Germinal center (tissue), 1 donor: ENCODE measurements at places on chromosomes 6 and 20.

DNA sequence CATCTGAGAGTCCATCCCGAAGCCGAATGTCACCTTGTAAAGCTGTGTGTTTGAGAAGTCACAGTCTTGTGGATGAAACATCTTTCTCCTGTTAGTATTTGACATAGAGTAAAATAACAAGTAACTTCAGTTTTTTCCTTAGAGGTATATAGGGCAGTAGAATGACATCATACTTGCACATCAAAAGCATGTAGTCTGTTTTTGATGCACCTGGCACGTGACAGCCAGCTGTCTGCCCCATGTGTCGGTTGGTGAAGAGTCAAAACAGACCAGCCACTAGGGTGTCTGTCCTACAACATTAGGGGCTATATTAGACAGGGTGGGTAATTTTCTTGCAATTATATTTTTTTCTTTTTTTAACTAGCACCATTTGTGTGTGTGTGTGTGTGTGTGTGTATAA lies 70.2 kb downstream of the SNX9 start:
- no peak for DNase-seq

DNA sequence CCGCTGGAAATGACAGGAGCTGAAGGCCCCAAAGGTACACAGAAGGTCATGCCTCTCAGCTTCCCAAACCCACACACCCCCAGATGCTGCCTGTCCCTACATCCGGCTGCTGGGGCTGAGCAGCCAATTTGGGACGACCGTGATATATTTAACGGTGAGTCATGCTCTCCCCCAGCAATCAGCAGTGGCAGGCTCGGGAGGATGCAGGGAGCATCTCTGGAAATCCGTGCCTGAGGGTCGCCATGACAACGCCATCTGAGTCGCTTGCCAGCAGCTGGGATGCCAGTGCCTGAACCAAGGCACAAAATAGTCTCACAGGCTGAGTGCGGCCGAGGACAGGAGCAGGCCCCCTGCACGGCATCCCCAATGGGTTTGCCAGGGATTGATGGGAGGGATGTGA lies 57.9 kb downstream of the KCNB1 start:
- DNase-seq = no peak

- no peak for DNase-seq
These were observed 115.1 kb downstream of the QKI start for GRCh38 chr6:163529605-163530004.

- no peak for DNase-seq
These were observed 560.5 kb downstream of the HAO1 start for GRCh38 chr20:7379621-7380220.

DNA sequence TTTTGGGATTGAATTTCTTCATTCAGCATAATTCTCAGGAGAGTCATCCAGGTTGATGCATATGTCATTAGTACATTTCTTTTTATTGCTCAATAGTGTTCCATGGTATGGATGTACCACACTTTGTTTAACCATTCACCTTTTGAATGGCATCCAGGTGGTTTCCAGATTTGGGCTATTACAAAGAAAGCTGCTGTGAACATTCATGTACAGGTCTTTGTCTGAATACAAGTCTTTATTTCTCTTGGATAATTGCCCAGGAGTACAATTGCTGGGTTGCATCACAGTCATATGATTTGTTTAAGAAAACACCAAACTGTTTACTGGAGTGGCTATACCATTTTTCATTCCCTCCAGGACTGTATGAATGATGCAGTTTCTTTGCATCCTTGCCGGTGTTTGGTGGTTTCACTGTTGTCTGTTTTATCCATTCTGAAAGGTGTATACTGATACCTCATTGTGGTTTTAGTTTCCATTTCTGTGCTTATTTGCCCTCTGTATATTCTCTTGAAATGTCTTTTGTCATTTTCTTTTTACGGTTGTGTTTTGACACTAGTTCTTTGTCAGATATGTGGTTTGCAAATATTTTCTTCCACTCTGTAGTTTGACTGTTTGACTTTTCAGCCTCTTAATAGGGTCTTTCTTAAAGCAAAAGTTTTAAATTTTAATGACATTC lies 8.8 kb downstream of the CDKAL1 start:
- no peak for DNase-seq

GRCh38 chr6:108559097-108559883 lies 1.4 kb upstream of the FOXO3 start:
- peak; percentile 88 for DNase-seq

- no peak for DNase-seq
These were observed 211.5 kb downstream of the TMEM200A start for GRCh38 chr6:130577178-130577919.

GRCh38 chr6:104414723-104415122 lies 445.0 kb downstream of the HACE1 start:
- DNase-seq = no peak

GRCh38 chr20:19210391-19211155 lies 1.9 kb upstream of the SLC24A3 start:
- no peak for DNase-seq

- DNase-seq = no peak
These were observed 49.4 kb downstream of the ERMARD start for GRCh38 chr6:169800668-169801395.

- no peak for DNase-seq
These were observed 416.6 kb downstream of the PREX1 start for GRCh38 chr20:48411245-48411644.

DNA sequence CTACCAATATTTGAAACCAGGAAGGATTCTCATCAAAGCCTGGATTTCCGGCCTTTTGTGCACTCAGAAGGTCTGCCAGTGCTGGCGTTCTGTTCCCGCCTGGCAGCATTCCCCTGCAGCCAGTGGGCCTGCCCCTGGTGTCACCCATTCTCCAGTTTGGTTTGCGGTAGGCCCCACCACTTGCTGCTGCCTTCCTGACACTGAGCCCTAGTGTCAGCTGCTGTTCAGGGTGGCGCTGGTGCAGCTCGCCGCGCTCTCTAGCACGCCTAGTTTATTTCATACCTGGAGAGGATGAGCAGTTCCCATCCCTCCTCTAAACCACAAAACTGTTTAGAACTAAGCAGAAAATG lies 9.5 kb downstream of the NPEPL1 start:
- no peak for DNase-seq

- DNase-seq = no peak
These were observed 50.9 kb downstream of the PLCB4 start for GRCh38 chr20:9119776-9120175.

GRCh38 chr6:131208787-131209186 lies 73.5 kb downstream of the AKAP7 start:
- no peak for DNase-seq
